ENCODE measurements at places on chromosomes 7 and 10.

- no peak for DNase-seq
Observed at GRCh38 chr7:55504093-55504859, 68.0 kb downstream of the VOPP1 start.

- DNase-seq, result no peak
Observed at GRCh38 chr7:155458111-155458877, at the start of gene EN2. EN2 (plus strand) TSS chr7:155458129; CDS start chr7:155458378, 249 bp downstream.

DNA sequence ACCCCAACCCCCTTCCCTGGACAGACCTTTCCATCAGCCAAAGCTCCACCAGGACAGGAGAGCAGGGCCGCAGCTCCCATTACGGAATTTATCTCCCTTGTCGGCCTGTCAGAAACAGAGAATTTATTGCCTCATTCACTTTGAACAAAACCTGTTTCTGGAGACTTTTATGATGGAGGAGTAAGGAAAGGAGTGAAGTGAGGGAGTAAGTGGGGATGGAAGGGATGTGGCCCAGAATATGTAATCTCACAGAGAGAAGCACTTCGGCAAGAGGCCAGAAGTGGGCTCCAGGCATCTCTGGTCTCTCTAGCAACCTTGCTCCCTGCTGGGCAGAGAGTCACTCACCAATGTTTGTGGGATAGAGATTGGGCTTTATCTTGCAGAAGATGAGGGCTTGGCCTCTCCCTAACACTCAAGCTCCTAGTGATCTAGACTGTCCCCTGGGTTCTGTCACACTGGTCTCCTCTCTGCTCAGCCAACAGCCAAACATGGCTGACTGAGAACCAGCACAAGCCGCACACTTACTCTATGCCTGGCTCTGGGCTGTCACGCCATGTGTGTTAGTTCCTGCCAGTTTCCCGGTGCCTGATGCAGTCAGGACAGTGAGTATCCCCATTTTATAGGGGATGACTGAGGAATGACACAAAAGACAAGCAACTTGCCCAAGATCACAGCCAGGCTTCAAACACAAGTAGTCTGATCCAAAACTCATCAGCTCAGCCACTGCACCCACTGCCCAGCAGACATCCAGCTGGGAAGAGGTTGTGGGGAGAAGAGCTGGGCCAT, 149.4 kb upstream of the ZMIZ1 start:
- no peak for DNase-seq

- peak; percentile 30 for DNase-seq
Observed at GRCh38 chr7:611281-611810, 91.7 kb upstream of the PDGFA start.

GRCh38 chr7:111844904-111845671, 282.8 kb upstream of the IMMP2L start:
- no peak for DNase-seq

- no peak for DNase-seq
Observed at GRCh38 chr10:54962134-54962900, 161.3 kb upstream of the PCDH15 start.

DNA sequence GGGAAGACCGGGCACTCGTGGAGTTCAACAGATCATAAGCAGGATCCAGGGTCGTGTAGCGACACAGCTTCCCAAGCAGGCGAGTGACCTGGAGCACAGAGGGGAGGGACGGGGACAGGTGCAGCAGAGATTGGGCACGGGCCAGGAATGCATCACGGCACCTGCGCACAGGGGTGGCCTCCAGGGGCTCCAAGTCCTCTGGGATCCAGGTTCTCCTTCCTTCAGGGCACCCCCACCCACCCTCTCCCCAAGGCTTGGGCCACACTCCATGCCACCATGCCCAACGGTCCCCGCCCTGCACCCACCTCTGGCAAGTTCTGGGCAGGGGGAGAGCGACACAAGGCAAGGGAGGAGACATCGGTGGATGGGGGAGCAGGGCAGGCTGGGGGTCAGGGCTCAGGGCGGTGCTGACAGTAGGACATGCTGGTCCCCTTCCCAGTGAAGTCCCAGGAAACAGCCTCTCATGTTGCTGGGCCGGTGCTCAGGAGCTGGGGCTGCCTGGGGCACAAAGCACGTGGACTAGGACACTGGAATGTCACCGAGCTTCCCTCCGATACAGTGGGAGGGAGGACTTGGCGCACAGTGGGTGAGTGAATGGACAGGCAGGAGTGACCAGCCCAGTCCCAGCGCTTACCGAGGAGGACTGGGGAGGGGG, 597.3 kb downstream of the PTPRN2 start:
- no peak for DNase-seq

- DNase-seq, result no peak
Observed at GRCh38 chr10:6702030-6702429, 122.0 kb upstream of the PRKCQ start.

DNA sequence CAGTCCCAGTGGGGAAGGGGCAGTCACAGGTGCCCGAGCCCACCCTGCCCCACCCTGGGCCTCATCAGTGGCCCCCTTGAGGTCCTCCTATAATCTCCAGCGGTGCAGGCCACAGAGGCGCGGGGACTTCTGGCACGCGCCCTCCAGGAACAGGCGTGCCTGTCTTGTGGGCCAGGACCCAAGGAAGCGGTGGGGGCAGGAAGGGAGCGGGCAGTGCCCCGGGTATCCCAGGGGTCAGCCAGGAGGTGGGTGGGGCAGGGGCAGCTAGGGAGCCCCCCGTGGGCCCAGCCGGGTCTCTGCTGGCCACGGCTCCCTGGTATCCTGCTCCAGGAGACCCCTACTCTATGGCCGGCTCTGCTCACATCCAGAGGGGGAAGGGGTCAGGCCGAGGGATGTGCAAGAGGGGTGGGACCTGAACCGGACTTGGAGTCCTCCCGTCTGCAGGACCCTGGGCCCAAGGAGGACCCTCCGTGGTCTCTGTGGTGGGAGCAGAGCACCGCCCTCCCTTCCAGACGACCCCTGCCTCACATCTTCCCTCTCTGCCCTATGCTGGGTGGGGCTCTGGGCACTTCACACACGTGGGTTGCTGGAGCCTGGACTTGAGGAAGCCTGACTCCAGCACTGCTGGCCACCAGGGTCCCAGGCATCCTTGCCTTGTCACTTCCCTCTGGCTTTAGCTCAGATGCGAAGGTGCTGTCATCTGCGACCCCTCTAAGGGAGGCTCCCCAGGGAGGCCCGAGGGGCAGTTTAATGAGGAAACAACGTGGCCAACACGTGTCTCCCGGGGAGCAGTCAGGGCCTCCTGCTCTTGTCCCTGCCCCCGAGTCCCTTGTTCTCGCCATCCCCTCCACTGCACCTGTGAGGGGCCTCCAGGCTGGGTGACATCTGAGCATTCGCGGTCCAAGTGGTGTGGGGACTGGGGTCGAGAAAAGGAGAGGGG, 18.3 kb upstream of the GRIFIN start:
- no peak for DNase-seq

DNA sequence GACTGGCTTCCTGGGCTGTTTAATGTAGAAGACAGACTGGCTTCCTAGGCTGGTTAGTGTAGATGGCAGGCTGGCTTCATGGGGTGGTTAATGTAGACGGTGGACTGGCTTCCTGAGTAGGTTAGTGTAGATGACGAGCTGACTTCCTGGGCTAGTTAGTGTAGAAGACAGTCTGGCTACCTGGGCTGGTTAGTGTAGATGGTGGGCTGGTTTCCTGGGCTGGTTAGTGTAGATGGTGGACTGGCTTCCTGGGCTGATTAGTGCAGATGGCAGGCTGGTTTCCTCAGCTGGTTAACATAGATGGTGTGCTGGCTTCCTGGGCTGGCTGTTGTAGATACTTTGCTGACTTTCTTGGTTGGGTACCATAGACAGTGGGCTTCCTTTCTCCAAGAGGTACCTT, 122.9 kb upstream of the PPP2R2D start:
- DNase-seq, result no peak

- peak; percentile 93 for DNase-seq
Observed at GRCh38 chr7:112201411-112201810, 4.8 kb downstream of the DOCK4 start.

GRCh38 chr10:106997721-106998120, 166.8 kb downstream of the SORCS1 start:
- DNase-seq, result no peak

- no peak for DNase-seq
Observed at GRCh38 chr7:51602376-51602775, 285.8 kb upstream of the COBL start.

DNA sequence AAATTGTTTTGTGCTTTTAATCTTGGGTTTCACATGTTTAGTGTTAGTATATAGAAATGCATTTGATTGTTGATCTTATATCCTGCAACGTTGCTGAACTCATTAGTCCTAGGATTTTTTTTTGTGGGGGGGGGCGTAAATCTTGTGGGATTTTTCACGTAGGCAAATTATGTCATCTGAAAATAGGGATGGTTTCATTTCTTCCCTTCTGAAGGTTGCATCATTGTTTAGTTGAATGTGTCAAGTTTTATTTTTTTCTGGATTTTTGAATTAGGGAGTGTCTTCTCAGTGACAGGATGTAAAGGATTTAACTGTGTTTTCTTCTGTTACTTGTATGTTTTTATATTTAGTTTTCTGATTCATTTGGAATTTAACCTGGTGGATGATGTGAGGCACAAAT, 26.7 kb downstream of the MKLN1 start:
- no peak for DNase-seq

GRCh38 chr7:7673240-7673550, 32.6 kb downstream of the UMAD1 start:
- DNase-seq, result no peak

- DNase-seq, result no peak
Observed at GRCh38 chr10:17676919-17677318, 33.0 kb downstream of the STAM start.

- DNase-seq, result no peak
Observed at GRCh38 chr7:127751490-127752448, 99.8 kb downstream of the SND1 start.

GRCh38 chr7:29331163-29331562, 136.6 kb downstream of the CHN2 start:
- DNase-seq, result no peak

GRCh38 chr10:24254180-24254579, 45.2 kb downstream of the KIAA1217 start:
- DNase-seq, result peak; percentile 27

GRCh38 chr10:48677625-48678024, 7.0 kb upstream of the WDFY4 start:
- DNase-seq, result no peak

DNA sequence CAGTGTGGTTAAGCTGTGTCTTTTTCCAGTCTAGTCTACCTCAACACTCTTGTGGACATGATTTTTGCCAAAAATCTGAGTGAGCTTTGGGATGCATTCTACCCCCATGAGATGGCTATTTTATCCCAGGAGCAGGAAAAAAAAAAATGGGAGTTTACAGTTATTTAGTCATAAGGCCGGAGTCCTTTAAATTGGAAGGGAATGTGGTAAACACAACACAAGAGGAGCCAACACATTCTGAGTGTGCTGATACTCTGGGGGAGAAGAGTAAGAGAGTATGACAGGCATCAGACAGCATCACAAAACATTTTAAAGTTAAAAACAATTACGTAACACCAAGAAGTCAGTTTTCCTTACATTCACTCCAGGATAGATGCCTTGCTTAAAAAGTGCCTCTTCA, 46.1 kb downstream of the C1GALT1 start:
- no peak for DNase-seq

GRCh38 chr10:74949843-74950765, 123.7 kb downstream of the KAT6B start:
- DNase-seq, result no peak

GRCh38 chr7:118870187-118870586, 645.7 kb downstream of the ANKRD7 start:
- DNase-seq, result no peak

DNA sequence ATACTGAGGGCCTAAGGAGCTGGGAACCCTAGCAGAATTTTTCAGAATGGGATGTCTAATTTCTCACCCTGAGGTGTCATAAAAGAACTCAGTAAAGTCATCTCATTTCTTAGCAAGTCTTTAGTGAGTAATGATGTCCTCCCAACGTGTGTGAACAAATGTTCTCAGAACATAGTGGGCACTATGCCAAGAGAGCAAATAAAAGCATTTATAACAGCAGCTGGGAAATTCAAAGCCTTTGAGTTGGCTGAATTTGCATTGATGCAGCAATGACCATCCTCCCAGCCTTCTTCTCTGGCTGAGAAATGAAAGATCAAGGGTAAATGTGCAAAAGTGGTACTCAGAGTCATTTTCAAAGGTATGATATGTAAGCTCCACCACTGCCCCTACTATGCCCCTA, 109.4 kb downstream of the FAM107B start:
- DNase-seq, result no peak

- DNase-seq, result no peak
Observed at GRCh38 chr10:63744060-63744941, 223.1 kb downstream of the REEP3 start.

DNA sequence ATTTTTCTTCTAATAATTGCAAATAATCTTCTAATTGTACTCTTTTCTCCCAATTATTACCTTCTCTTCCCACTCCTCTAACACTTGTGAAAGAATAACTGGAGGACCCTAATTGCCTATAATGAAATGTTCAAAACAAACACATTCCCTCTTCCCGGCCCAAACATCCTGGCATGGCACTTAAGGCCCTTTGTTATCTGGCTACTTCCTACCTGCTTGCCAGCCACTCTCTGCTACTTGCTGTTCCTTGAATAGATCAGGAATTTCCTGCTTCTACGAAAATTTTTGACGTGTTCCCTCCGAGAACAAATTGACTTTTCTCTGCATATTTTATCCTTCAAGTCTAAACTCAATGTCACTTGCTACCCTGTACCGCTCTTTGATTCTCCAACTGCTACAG, 56.1 kb upstream of the NOBOX start:
- no peak for DNase-seq

DNA sequence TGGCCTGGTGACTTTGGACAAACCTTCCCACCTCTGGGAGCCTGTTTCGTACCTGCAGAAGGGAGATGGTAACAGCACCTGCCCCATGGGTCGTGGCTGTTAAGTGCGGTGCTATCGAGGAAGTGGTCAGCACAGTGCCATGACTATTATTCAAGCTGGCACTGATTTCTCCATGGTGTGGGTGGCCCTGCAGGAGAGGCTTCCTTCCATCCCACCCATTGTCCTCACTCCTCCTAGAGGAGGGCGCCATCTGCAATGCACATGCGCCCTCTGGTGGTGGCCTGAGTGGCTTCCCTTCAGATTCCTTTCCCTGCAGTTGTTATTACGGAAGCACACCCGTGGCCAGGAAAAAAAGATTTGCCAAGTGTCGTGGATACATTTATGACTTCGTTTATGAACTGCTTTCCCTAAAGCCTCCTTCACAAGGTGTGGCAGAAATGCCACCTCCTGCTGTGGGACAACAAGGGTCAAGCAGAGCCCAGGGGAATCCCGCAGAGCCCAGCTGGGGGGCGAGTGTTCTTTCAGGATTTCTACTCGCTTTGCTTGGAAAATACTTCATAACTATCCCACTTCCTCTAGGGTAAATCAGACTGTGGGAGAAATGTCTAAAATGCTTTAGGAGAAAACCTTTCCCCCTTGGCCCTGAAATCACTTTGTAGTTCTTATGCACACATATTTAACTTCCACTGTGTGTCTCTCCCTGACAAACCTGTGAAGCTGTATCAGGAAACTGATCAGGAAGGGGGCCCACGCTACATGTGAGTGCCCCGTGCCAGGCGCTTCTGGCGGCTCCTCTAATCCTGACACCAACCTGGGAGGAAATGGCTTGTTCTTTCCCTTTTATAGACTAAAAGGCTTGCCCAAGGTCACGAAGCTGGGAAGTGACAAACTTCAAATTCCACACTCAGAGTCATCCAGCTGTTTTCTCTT, 98.0 kb upstream of the ANLN start:
- peak; percentile 74 for DNase-seq
